NCI-H1105 (cell line): ENCODE measurements at places on chromosomes 4 and X.

- no peak for DNase-seq
Measured at GRCh38 chr4:153325558-153325957, 18.9 kb upstream of the MND1 start.

DNA sequence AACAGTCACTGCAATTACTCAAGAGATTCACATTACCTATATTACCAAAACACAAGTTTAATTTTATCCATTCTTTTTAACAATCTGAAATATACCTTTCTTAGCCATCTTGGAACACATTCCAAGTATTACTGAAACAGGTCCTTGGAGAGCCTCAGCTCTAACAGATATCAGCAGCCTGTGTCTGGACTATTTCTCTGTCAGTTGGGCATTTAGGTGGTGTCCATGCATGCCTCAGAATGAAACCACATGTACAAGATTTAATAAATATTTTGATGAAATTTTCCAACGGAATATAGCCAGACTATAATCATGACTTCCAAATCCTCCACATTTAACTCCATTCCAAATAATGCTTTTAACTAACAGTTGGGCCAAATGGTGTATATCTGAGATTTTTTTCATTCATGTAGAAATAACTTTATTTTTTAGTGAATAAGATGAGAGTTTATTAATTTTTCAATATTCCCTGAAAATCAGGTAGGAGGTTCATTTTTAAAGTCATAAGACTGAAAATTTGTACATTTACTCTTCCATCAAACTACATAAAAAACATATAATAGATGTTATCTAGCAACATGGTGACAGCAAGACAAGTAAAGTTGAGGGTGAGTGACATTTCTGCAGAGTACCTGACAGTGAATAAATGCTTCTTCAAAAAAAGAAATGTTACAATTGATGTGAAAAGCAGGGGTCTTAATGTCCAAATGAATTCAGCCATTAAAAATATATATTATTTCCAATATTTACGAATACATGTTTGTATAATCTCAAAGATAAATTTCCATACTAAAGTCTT, 174.2 kb downstream of the DCHS2 start:
- no peak for DNase-seq

DNA sequence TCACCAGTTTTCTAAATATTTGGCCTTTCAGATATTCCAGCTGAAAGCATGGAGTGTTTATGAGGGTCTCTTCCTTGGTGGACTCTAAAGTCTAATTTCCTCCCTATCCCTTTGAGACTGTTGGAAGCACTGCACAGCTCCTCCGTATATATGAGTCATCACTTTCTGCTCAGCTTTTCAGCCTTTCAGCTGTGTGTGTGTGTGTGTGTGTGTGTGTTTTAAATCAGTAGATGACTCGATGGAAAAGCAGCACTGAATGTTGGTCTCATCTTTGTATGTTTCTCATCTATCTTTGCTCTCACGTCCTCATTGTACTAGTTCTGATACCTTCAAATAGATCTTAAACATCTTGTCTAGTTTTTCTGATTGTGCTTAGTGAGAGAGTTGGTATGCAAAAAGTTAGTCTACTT, 81.6 kb downstream of the ZFX start:
- DNase-seq = no peak

DNA sequence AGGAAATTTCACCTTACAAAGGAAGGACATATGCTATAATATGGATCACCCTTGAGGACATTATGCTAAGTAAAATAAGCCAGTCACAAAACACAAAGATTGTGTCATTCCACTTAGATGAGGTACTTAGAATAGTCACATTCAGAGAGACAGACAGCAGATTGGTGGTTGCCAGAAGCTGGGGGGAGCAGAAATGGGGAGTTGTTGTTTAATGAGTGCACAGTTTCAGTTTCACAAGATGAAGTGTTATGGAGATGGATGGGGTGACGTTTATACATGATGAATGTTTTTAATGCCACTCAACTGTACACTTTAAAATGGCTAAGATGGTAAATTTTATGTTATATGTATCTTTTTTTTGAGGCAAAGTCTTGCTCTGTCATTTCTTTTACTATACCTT, 14.8 kb upstream of the SPON2 start:
- no peak for DNase-seq

GRCh38 chr4:109444182-109444844, 10.7 kb downstream of the SEC24B start:
- no peak for DNase-seq

DNA sequence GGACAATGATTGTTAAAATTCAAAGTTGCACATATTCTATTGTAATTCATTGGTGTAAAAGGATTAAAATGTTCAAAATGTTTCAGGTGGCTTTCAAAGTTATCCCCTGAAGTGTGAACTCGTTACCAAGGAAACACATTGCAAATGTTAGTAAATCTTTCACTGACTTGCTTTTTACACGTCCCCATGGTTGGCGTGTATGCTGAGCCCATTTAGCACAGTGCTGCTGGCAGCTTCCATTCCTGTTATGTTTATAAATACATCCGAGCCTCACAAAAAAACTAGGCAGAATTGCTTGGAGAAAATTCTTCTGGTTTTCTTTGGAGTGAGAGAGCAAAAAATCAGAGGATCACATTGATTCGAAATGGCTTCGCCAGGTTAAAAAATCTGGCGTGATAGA, 105.9 kb upstream of the HPGD start:
- DNase-seq = no peak
